Left renal cortex interstitium (tissue), 4 donors: ENCODE measurements at places on chromosomes 7 and 10. TPM values are rescaled to one million over a fixed set of nuclear protein-coding genes. Genes with fewer than 3 reads are reported as not detected.

DNA sequence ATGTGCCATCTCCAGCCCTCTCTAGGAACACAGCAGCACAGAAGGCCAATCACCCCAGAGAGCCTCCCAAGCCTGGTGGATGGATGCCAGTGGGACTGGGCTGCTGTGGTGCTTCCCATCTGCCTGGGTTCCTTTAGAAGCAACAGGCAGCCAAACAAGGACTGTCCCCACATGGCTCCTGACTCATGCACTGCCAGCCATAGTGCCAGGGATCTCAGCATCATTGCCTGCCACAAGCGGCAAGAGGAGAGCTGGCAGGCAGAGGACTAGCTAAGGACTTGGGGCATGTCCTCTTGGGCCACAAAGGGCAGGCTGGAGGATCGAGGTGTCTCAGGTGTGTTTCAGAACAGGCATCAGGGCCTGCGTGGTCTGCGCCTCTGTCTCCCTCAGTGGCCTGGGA is 23.4 kb upstream of the FIGNL1 start:
- no peak for DNase-seq

PSD gene
- 11.6 TPM for polyA plus RNA-seq

CDK14 gene
- 32.5 TPM for polyA plus RNA-seq

CHST12 gene
- 16.7 TPM for polyA plus RNA-seq

DNA sequence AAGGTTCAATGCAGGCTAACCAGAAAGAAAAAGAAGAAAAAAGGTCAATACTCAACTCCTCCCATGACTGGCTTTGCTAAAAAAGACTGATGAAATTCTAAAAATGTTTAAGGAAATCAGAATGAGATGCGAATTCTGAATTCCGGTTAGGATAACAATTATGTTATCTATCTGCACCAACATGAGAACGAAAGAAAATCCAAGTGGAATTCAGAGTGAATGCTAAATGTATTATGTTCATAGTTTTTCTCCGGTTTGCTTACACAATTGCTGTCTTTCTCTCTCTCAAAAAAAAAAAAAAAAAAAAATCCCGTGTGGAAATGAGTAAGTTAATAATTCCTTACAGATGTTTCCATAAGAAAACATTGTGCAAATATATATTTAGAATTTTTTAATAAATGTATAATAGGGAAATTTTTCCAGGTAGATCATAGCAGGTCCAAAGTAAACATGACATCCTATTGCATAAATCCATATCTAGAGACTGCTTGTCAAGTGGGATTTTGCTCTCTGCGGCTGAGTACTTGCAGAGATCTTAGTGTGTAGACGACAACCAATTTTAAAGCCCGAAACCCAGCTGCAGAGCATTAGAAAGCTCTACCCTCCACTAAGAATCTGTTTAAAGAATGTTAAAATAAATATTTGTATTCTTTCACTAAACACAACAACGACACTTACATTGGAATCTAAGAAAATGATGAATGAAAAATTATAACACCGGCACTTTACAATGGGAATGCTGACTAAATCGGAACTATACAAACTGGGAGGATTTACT is 104.0 kb downstream of the JAZF1 start:
- DNase-seq, result no peak

RAB19 gene
- 2.4 TPM for polyA plus RNA-seq

- no peak for DNase-seq
Measured at GRCh38 chr10:121648059-121648458, 49.8 kb upstream of the FGFR2 start.

AKR1C4 gene
- not detected for polyA plus RNA-seq

IFIT1B gene
- not detected for polyA plus RNA-seq

GRCh38 chr10:17145239-17145638 is 15.6 kb upstream of the CUBN start:
- no peak for DNase-seq

GRCh38 chr10:24528946-24529345 is 194.7 kb downstream of the ARHGAP21 start:
- DNase-seq, result no peak

- DNase-seq, result peak; percentile 19
Measured at GRCh38 chr7:105691082-105691679, 109.9 kb upstream of the EFCAB10 start.

GRCh38 chr7:69903410-69903809 is 305.1 kb downstream of the AUTS2 start:
- DNase-seq, result no peak

DNA sequence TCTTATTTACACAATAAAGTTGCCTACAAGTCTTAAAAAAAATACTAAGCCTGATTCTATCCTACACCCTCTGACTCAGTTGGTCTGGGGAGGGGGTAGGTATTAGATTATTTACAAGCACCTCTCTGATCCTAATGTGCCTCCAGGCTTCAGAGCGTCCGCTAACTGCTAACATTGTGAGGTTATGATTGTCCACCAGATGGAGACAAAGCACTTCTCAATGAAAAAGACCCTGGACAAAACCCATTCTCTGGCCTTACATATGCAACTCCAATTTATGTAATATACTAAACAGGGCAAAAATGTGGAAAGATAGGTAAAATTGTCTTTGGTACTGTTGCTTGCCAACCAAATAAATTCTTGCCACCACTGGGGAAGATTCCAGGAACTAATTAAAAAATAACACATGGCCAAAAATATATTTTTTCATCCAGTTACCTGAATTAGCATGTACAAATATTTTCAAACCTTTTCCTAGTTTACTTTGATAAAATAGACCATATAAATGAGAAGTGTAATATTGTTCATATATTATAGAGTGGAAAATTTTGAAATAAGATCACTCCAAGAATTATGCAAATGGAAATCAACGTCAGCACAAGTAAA is 92.4 kb downstream of the KIF20B start:
- DNase-seq, result peak; percentile 66

- DNase-seq, result no peak
Measured at GRCh38 chr10:71985542-71986250, 21.5 kb downstream of the CHST3 start.
